ENCODE measurements at places on chromosomes 11 and 22.

- no peak for DNase-seq
These were observed 42.3 kb upstream of the SLC25A1 start for GRCh38 chr22:19220867-19221266.

DNA sequence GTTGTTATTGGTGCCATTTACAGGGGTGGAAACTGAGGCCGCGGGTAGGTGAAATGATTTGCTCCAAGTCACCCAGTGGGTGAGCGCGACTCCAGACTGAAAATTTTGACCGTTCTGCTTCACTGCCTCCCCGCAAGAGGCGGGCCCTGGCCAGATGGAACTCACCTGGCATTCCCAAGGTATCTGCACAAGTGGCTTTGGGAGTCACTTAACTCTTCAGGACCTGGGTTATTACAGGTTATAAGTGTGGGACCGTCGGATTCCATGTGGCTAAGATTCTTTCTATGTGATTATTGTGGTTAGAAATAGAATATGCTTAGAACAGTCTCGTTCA, 598 bp downstream of the CABIN1 start:
- no peak for DNase-seq

DNA sequence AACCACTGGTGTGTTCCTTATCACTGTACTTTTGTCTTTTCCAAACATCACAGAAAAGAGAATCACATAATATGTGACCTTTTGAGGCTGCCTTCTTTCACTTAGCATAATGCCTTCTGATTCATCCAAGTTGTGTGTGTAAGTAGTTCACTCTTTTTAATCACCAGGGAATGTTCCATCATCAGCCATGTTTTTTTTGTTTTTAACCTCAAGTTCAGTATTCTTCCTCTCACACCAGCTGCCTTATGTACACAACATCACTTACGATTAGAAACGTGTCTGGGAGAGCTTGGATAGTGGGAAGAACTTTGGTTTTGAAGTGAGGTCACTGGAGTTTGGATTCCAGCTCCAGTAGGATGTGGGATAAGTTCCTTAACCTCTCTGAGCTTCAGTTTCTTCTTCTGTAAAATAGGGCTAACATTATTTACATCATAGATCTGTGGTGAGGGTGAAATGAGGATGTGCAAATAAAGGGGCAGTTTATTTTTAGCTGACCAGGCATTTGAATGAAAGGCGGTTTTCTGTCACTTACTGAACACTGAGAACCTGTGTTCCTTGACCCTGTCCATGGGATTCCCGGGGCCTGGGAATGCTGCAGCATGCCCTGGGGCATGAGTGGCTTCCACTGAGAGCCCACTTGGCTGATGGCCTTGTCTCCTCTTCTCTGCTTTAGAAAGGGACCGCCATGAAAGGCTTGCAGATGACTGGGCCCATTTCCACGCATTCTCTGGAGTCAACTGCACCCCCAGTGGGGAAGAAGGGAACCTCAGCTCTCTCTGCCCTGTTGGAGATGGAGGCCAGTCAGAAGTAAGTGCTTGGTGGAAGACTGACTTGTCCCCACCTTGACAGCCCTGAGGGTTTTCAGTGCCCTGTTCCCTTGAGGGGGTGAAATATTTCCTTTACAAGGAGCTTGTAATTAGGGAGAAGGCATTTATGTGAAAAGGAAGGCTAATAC, 92.6 kb downstream of the DEPDC5 start:
- DNase-seq: no peak

- no peak for DNase-seq
These were observed 46.4 kb downstream of the ME3 start for GRCh38 chr11:86625981-86626380.

DNA sequence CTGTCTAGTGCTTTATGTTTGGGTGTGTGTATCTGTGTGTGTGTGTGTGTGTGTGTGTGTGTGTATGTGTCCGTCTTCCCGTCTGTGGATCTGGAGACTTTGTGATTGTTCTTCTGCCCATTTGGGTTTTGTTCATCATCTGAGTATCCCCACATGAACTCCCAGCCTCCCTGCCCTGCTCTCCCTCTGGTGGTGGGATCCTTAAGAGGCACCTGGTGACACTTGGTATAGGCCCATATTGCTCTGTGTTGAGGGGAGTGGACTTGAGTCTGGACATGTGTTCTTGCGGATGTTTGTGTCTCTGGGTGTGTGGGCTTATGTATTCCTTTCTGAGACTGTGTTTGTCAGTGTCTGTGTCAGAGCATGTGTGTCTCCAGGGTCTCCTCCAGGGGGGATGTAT, 15.3 kb downstream of the RCOR2 start:
- no peak for DNase-seq

GRCh38 chr11:20388096-20389055, 860 bp downstream of the PRMT3 start:
- DNase-seq: no peak

- no peak for DNase-seq
These were observed at the start of gene C11orf52 for GRCh38 chr11:111918390-111919256. Gene C11orf52, plus strand, starts transcription at chr11:111918913. Its CDS starts 60 bp downstream, at chr11:111918973.

DNA sequence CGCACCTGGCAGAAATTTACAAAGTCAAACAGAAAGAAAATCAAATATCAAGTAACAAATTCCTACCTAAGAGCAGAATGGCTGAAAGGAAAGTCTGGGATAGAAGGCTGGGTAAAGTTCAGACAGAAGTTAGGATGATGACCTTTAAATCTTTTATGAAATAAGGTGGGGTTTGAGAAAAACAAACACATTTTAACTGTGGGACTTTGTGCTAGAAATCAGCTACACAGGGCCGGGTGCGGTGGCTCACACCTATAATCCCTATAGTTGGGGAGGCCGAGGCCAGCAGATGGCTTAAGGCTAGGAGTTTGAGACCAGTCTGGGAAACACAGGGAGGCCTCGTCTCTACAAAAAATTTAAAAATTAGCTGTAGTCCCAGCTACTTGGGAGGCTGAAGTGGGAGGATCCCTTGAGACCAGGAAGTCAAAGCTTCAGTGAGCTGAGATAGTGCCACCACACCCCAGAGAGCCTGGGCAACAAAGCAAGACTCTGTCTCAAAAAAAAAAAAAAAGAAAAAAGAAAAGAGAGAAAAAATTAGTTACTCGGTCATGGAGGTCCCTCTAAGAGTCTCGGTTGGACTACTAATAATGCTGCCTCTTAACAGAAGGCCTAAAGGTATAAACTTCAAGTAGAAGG, 119.7 kb upstream of the BID start:
- no peak for DNase-seq

GRCh38 chr11:21403069-21403468, 733.7 kb downstream of the NELL1 start:
- DNase-seq: no peak

- peak; percentile 47 for DNase-seq
These were observed 33.1 kb downstream of the DDX10 start for GRCh38 chr11:108697872-108698473.

DNA sequence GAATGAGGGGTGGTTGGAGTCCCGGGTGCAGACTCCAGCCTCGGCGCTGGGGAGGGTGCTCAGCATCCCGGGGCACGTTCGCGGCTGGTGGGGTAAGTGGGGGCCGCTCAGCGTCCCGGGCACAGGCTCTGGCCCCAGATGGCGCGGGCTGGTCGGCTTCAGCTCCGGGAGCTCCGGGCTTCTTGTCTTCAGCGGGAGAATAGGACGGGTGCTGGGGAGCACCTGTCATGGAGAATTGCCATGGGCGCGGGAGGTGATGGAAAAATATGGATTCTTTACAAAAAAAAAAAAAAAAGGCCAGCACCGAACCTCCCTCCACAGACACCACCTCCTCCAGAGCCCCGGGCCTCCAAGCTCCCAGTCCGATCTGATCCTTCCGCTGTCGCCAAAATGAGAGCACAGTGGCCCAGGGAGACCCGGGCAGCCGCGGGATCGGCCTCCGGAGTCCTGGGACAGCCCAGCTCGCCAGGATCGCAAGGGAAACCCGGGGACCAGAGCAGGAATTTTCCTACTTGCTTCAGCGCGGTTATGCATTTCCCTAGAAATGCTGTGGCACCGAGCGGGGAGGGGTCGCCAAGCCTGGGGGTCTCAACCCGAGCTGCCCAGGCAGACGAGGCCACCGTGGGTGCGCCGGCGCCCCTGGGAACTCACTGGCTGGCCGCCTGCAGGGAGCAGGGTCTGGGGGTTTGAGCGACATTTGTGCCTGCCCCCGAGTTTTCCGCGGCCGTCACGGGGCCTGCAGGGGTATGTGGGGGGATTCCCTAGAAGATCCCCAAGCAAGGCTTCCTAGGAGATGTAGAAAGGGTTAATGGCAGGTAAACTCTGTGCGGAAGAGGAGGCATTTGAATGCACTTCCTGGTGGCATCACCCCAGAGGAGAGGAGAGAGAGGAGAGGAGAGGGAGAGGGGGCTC, 1336.9 kb downstream of the BRD1 start:
- no peak for DNase-seq

DNA sequence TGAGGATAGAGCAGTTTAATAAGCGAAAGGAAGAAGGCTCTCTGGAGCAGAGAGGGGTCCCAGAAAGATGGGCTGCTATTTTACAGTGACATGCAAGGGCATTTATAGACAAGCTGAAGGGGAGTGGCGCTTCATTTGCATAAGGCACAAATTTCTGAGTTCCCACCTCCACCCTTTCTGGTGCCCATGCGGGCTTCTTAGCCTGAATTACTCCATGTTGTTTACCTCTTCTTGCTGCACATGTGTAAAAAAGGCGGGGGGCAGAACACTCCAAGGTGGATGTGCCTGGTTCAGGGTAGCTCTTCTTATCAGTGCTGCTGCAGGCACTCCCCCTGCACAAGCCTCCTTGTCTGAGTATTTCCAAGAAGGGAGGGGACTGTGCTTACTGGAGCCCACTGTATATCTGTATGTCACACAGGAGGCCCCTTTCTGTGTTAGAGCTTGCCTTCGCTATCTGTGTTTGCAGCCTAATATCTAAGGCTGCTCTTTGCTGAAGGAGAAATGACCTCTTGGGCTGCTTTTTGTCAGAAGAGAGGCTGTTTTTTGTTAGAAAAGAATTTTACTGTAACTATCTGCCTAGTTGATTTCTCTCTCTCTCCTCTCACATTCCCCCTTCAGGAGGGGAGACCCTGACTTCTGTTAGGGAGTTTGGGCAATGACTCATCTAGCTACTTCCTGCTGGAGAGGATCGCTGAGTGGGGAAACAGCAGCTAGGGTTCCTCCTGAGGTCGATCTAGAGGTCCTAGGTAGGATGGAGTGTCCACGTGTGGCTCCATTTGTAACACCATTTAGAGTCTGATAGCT, 1057.0 kb upstream of the CNTN5 start:
- DNase-seq: no peak

DNA sequence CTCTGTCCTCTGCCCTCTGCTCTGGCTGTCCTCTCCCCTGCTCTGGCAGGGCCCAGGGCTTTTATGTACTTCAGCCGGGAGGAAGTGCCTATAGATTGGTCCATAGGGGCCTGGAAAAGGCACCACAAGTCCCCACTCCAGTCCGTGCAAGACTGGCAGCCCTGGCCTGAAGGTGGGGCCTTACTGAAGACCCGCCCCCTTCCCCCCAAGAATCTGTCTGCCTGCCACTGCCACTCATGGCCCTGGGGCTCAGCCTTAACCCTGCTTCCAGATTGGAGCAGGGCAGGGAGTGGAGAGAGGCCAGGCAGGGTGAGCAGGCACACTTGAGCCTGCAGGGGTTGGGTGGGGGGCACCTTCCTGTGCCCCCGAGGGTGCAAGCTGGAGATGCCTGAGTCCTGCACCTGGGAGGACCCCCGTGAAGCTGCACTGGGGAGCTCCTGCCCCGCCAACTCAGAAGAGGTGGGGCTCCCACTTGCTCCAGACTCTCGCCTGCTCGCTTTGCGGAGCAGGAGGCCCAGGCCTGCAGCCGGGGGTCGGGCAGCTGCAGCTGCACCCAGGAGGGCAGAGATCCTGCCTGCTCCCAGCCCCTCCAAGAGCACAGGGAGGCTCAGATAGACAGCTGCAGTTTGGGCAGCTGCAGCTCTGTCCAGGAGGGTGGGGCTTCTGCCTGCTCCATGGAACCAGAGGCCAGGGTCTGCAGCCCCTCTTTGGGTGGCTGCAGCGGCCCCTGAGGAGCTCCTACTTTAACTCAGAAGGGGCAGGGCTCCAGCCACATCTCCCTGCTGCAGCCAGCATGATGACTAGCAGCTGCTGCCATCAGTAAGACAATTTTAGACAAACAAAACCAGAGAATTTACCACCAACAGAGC, 51.0 kb upstream of the SC5D start:
- DNase-seq: no peak

DNA sequence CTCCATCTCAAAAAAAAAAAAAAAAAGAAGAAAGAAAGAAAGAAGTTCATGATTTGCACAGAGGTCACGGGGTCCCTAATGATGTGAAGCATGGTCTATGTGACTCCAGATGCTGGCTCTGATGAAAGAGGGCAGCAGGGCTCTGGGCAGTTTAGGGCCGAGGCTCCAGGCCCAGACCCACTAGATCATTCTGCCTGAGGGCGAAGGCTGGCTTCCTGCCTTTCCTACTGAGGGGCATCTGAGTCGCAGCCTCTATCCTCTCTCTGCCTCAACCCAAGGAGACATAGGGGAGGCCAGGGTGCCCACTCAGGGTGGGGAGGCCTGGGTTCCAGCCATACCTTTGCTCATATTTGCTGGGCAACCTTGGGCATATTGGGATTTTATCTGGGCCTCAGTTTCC, 4.8 kb downstream of the SLC35E4 start:
- DNase-seq: no peak

DNA sequence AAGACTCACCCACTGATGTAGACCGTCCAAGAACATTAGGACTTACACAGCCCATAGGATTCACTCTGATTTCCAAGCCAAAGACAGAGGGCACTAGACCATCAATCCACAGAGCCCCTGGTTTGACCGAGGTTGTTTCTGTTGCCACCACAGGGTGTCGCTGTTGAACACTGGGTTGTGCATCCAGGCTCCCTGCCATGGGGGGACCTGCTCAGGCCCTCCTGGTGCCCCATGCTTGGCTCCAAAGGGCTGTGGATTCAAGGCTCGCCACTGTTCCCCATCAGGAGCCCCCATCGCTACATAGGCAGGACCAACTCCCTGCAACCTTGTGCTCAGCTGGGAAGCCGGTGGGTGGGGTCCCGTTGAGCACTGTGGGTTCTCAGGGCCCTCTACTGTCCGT, 128.0 kb upstream of the ANO1 start:
- no peak for DNase-seq
